ENCODE measurements at places on chromosomes 2 and 18.

GRCh38 chr2:237700512-237701032 lies 73.2 kb downstream of the LRRFIP1 start:
- no peak for DNase-seq

GRCh38 chr2:189142893-189143759 lies 36.4 kb downstream of the COL5A2 start:
- DNase-seq = no peak

GRCh38 chr18:37435150-37435867 lies 130.3 kb downstream of the CELF4 start:
- no peak for DNase-seq

DNA sequence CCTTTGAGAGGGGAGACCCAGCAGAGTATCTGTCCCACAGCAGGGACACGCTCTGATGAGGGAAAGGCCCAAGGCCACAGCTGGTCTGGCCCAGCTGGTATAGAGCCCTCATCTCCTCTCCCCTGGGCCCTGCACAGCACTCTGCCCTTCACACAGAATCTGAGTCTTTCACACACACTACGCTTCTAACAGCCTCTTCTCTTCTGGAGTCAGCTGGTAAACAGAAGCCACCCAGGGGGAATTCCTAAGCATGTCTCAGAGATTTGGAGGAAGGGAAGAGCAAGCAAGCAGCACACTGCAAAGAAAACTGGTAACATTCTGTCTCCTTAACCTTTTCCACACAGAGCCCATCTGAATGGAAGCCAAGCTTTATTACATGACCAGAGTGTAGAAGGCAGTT lies 121.1 kb upstream of the ACAA2 start:
- DNase-seq = no peak

GRCh38 chr2:16058256-16058655 lies 117.9 kb downstream of the MYCN start:
- DNase-seq = no peak

- no peak for DNase-seq
Observed at GRCh38 chr18:28725876-28726275, 548.9 kb upstream of the CDH2 start.

GRCh38 chr2:105296017-105296611 lies 33.4 kb downstream of the TGFBRAP1 start:
- no peak for DNase-seq

GRCh38 chr2:183495589-183496267 lies 371.5 kb downstream of the NUP35 start:
- DNase-seq = no peak

DNA sequence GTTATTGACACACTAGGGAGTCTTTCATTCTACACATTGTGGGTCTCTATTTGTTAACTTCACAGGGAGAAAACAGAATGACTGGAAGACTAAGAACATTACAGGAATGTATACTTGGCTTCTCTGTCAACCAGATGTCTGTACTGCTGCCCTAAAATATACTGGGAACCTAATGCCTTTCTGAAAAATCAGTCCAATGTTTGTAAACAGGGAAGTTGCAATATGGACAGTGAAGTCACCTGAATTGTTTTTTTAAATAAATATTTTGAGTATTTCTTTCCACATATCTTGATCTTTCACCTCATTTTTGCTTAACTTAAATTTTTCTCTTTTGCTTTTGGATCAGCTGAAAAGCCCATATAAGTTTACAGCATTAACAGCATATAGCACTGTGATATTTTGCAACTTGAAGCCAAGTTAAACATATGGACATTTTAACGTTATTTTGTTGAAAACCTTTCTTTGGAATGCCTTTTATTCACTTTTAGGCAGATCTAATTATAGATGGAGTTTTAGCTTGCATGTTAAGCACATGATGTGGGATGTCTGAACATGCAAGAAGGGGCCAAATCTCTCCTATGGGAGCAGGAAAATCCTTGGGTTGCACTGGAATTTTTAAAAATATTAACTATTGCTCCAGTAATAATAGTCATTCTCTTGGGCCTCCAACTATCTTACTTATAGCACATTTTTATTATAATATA lies 137.7 kb upstream of the TWIST2 start:
- no peak for DNase-seq

DNA sequence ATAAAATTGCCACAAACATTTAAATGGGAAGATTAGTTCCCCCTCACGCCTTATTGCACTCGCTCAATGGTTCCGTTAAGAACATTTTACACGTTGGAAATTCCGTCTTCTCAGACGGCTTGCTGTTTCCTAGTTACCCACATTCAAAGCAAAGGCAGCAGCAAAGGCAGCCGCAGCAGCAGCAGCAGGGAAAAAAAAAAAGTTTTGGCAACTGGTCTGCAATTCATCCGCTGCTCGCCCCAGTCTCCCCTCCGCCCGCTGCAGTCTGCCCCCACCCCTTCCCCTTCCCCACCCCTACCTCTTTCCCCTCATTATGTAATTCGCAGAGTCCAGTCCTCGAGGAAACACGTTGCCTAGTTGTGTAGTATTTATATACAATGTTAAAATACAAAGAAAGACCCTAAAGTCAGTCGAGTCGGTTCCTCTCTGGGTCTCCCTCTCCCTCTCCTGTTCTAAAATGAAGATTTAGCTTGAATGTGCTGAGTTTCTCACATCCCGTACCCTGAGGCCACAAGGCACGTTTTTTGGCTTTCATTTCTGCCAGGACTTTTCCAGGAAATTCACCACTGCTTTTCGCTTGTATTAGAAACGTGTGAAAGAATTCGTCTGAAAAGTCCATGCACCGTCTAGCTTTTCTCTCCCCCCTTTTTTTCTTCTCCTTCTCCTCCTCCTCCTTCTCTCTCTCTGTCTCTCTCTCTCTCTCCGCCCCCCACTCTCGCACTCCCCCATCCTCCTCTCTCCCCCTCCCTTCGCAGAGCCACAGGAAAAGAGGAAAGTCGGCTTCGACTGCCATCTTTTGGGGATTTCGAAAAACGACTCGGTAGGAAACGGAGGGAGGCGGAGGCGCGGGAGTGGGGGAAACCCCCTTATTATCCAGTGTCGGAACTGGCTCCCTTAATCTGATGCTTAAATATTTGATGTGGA lies 140.0 kb downstream of the MEIS1 start:
- peak; percentile 51 for DNase-seq

DNA sequence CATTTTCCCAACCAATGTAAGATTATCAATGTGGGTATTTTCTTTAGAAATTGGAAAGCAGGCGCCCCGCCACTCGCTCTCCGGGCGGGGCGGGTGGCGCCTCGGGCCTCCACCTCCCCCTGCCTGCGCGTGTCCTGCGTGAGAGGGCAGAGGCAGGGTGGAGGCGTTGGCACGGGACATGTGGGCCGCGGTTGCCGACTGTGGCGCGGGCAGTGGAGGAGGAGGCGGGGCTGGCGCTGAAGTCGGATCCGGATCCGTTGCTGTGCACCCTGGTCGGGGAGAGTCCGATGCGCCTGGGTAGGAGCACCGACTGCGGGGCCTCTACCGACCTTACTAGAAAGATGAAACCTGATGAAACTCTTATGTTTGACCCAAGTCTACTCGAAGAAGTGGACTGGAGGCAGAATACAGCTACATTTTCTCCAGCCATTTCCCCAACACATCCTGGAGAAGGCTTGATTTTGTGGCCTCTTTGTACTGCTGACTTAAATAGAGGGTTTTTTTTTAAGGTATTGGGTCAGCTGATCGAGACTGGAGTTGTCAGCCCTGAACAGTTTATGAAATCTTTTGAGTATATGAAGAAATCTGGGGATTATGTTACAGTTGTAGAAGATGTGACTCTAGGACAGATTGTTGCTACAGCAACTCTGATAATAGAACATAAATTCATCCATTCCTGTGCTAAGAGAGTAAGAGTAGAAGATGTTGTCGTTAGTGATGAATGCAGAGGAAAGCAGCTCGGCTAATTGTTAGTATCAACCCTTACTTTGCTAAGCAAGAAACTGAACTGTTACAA lies 37.9 kb downstream of the PMS1 start:
- DNase-seq = no peak

- DNase-seq = no peak
Observed at GRCh38 chr18:69455125-69455524, 54.4 kb downstream of the DOK6 start.

GRCh38 chr2:11715987-11716652 lies 30.3 kb upstream of the LPIN1 start:
- no peak for DNase-seq

DNA sequence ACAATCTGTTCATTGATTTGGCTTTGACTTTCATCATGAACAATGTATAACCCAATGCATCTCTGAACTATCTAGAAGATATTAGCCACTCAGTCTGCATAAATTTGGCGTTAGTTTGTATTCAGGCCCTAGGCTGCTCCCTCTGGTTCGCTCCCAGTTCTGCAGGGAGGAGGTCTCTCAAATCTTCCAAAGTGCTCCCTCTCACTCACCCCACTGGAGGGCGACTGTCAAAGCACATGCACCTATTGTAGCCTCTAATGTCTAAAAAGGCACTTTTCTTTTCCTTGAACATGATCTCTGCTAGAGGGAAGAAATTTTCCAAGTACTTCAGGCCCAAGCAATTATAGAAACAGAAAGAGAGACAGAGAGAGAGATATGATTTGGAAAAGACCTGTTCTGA lies 291.5 kb downstream of the TDRD15 start:
- DNase-seq = no peak

DNA sequence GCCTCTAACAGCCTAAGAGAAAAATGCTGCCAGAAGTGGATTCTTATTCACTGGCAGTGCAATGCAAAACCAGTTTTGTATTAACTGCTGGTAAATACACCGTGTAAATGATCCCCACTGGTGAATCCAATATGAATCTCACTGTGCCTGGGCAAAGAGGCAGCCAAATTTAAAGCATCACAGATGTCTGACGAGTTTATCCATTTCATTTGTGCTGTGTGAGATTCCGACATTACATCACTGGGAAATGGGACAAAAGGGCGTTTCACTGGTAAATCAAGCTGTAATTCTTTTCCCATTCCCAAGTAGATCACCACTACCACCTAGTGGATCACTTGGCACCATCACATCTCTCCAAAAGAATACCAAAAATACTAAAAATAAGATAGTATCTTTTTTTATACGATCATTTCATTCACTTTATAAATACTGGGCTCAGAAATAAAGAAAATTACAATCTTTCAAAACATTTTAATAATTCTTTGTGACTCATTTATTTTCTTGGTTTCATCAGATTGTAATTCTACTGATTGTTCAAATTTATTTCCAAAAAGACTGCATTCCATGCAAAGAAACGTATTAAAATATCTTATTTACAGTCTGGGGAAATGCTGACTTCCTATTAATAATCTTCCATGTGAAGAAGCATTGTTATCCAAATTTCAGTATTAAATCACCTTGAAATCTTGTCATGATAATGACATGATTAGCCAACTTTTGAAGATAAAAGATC lies 125.6 kb downstream of the GRB14 start:
- no peak for DNase-seq

DNA sequence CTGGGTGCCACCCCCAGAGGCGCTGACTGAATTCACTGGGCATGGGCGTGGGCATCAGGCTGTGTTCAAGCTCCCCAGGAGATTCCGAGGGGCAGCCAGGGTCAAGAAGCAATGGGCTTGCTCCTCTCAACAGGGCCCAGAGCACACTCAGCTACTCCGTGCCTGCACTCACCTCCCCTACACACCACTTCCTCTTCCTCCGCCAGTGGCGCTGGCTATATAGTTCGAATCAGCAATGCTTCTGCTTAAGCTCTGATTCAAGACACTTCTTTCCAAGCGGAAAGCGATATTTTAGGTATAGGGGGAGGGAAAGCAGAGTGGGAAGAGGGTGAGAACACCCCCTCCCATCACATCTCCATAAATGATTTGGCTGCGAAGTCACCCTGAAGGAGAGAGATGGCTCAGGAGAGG lies 42.1 kb downstream of the CRACDL start:
- peak; percentile 3 for DNase-seq

GRCh38 chr18:42326752-42327151 lies 371.7 kb downstream of the PIK3C3 start:
- DNase-seq = no peak

- no peak for DNase-seq
Observed at GRCh38 chr18:2714140-2714539, 58.6 kb downstream of the SMCHD1 start.

DNA sequence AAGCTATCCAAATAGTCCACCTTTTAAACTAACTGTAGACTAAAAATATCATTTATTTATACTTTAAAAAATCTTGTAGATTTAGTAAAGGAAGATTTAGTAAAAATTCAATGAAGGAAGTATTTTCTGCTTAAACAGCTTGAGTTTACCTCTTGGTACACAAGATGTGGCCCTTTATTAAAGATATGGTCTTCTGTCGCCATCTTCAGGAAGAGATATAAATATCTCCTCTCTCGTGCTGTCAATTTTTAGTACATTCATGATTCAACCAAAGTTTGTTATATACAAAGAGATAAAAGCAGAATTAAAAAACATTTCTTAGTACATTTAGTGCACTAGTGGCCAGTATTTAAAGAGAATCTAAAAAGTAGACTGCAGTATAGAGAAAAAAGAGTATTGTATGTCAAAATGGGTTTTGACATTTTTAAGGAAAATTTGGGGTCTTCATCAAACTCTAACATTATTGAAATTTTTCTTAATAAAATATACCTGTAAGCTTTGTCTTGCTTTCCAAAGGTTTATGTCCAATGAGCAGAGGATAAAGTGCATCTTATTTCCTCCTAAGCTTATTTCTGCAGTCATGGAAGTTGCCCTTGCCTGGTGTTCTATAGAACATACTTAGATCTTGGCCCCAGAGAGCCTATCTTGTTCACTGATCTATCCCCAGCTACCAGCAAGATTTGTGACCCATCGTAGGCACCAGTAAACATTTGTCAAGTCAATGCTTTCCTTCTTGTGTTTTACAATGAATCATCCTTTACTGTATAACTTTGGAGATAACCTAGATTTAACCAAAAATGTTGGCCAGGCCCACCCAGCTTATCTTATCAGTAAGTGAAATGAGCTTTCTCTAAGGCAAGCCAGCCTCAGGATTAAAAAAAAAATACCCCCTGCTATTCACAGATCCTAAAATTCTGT lies 18.5 kb upstream of the EML6 start:
- peak; percentile 22 for DNase-seq

DNA sequence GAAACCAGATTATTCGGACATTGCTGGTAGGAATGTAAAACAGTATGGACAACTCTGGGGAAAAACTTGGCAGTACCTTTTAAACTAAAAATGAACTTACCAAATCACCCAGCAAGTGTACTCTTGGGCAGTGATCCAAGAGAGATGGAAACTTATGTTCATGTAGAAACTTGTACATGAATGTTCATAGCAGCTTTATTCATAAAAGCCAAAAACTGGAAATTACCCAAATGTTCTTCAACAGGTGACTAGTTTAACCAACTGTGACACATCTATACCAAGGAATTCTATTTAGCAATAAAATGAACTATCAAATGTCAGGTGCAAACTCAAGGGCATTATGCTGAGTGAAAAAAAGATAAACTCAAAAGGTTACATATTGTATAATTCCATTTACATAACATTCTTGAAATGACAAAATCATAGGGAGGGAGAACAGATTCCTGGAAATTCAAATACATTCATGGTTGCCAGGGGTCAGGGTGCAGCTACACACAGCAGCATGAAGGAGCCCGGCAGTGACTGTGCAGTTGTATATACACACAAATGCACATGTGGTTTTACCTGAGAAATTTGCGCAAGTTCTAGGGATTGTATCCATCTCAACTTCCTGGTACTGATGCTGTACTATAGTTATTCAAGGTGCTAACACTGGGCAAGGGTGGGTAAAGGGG lies 3.5 kb upstream of the RNU4ATAC start:
- no peak for DNase-seq

Measured in GDM1 (cell line).